ENCODE measurements at places on chromosomes 2 and 18.

DNA sequence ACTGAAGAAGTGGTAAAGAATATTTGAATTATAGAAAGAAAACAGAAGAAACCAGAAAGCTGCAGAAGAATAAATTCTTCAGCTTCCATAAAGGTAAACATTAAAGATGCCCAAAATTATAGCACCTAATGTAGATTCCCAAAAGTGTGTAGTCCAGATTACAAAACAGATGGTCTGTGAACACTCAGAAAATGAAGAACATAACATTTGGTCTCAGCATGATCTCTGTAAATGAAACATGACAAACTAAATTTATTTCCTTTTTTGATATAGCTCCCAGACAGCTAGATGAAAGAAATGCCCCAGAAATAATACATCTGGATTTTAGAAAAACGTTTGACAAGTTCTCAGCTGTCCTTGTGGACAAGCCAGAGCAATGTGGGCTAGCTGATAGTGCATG, 794.2 kb upstream of the NXPH2 start:
- no peak for DNase-seq

- no peak for DNase-seq
Observed at GRCh38 chr2:83112858-83113257, 1346.2 kb downstream of the SUCLG1 start.

GRCh38 chr18:79525556-79526467, 130.1 kb downstream of the NFATC1 start:
- DNase-seq, result no peak

GRCh38 chr18:78427081-78427480, 552.5 kb upstream of the SALL3 start:
- DNase-seq, result no peak

GRCh38 chr2:100801402-100801801, 18.5 kb upstream of the NPAS2 start:
- no peak for DNase-seq

DNA sequence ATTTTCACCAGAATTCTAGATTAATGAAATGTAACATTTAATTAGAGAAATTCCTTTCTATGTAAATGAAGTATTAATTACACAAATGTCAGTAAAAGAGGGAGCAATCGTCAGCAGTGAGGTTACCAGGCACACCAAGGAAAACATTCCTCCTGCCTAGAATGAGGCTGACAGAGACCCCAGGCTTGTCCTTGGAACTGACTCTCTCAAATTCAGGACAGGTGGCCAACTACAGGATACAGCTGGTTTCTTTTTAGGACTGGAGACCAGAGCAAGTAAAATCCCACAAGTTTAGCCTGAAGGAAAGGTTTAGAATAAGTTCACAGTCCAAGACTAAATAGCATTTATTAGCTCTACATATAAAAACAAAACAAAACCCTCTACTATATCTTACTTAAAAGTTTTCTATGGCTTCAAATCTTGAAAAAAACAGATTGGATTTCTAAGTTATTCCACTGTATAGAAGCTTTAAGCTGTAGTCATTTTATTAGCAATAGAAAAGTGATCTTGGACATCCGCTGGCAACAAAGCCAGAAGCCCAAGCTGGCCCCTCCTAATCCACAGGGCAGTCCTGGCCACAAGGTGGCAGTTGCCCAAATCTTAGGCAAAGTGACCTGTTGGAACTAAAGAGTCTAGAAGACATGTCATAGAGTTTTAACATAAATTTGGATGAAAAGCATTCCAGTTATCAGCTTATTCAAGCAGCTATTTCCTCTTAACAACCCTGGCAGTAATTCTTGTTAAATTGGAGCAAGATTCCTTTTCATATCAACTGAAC, 81.0 kb downstream of the SP3 start:
- DNase-seq, result no peak

All from Jurkat, Clone E6-1 (cell line).